Stimulated activated CD8-positive, alpha-beta memory T cell treated with anti-CD3 and anti-CD28 coated beads, Interleukin-4, amount 100 ng/mL, for 1 hour (primary cell): ENCODE measurements at places on chromosomes 3 and 15.

DNA sequence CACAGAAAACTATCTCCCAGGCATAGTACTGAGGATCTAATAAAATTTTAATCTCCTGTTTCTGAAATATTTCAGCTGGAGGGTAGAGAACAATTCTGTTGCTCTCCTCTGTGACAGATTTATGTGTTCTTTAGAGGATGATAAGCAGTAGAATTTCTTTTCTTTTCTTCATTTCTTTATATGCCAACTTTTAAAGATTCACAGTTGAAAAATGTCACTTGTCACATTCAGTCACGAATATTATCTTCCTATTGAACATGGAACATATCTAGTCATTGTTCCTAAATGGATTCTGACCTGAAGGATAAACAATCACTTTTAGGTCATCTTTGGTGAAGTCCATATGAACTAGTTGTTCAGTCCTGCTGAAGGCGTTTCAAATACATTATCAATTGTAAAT, 585.5 kb upstream of the DPPA4 start:
- no peak for DNase-seq

DNA sequence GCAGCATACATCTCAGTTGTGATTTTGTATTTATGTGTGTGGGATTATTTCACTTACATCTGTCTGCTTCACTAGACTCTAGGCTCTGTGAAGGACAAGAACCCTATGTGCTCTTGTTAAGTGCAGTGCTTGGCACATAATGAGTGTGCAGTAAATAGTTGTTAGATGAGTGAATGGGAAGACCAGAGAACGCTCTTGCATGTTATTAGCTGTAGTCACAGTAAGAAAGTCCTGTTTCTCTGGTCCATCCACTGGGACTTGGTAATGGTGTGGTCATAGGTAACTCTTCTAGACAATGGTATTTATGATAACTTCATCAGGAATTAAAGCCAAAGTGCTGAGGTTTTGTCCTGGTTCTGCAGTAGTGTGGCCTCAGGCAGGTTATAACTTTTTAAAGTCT, 1.4 kb upstream of the AQP9 start:
- no peak for DNase-seq

DNA sequence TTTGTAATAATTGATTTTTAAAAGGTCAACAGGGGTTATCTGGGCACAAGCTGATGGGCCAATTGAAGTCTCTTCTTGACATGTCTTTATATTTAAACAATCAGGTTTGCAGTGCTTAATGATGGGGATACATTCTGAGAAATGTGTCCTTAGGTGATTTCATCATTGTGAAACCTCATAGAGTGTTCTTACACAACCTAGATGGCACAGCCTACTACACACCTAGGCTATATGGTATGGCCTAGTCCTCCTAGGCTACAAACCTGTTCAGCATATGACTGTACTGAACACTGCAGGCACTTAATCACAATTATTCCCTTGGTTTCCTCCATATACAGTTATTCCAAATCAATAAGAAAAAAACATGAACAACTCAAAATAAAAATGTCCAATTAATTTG, 75.8 kb downstream of the IQSEC1 start:
- DNase-seq, result no peak

GRCh38 chr15:31345606-31346366, 19.2 kb downstream of the KLF13 start:
- DNase-seq, result no peak

- no peak for DNase-seq
Measured at GRCh38 chr15:63051156-63052066, 8.9 kb downstream of the TPM1 start.

GRCh38 chr3:55687526-55687925, 200.4 kb upstream of the WNT5A start:
- no peak for DNase-seq

GRCh38 chr3:27074914-27075313, 294.3 kb downstream of the NEK10 start:
- DNase-seq, result no peak

DNA sequence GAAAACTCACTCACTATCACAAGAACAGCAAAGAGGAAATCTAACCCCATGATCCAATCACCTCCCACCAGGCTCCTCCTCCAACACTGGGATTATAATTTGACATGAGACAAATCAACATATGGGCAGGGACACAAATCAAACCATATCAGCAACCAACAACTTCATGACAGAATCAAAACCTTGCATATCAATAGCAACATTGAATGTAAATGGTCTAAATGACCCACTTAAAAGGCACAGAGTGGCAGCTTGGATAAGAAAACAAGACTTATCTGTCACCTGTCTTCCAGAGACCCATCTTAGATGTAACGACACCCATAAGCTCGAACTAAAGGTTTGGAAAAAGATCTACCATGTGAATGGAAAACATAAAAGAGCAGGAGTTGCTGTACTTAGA, 40.8 kb downstream of the HDGFL3 start:
- no peak for DNase-seq

- DNase-seq, result no peak
Measured at GRCh38 chr15:29403772-29404171, 134.2 kb upstream of the NSMCE3 start.

- no peak for DNase-seq
Measured at GRCh38 chr3:109803274-109803673, 465.9 kb upstream of the DPPA4 start.

DNA sequence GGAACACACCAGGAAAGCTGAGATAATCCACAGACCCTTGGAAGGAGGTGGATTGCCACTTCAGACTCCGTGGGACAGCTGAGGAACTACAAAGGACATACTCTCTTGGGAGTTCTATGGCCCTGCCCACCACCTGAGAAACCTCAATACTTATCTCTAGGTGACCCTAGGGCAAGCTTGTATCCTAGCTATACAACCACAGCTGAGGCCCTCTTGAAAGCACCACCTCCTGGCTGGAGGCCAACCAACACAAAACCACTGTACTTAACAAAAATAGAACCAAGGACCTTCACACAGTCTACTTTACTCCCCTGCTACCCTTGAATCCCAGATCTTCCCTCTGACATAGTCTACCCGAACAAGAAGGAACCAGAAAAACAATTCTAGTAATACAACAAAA, 60.7 kb upstream of the TRIM42 start:
- DNase-seq, result no peak

DNA sequence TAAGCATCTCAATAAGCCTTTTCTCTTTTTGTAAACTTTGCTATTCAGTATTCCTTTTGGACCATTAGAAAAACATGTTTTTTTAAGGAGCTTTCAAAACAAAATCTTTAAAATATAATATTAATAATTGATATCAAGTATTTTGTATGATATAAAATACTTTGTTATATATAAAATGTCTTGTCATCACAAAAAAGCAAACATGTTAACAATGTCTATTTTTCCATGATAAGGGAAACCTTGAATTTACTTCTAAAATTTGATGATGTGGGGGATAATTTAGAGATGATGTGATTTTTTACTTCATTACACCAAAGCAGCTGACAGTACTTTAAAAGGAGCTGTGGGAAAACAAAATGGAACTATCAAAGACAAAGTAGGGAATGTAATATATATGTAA, 887.7 kb downstream of the SI start:
- no peak for DNase-seq

DNA sequence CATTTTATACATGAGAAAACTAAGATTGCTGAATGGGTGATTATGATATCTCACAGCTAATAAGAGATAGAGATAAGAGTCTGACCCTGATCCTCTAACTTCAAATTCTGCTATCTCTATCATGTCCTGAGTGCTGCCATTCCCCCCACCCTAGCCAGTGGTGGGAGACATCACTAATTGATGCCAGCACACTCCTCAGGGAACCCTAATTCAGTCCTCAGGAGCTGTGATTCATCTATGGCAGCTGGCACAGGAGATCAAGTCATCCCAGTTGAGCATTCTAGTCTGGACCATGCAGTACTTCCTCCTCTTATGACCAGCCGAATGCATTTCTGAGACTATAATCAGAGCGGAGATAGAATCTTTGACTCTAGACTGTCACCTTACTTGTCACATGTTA, 71.9 kb downstream of the SYNM start:
- no peak for DNase-seq

- no peak for DNase-seq
Measured at GRCh38 chr3:106114220-106114619, 245.4 kb upstream of the CBLB start.

- DNase-seq, result no peak
Measured at GRCh38 chr3:81823882-81824395, 62.5 kb upstream of the GBE1 start.

- no peak for DNase-seq
Measured at GRCh38 chr15:57213862-57214261, 162.4 kb upstream of the CGNL1 start.

- no peak for DNase-seq
Measured at GRCh38 chr3:45601156-45601555, 6.6 kb downstream of the LIMD1 start.

GRCh38 chr3:29655015-29655747, 374.3 kb downstream of the RBMS3 start:
- DNase-seq, result no peak

GRCh38 chr15:45023659-45024225, 747 bp downstream of the SORD start:
- DNase-seq, result no peak

DNA sequence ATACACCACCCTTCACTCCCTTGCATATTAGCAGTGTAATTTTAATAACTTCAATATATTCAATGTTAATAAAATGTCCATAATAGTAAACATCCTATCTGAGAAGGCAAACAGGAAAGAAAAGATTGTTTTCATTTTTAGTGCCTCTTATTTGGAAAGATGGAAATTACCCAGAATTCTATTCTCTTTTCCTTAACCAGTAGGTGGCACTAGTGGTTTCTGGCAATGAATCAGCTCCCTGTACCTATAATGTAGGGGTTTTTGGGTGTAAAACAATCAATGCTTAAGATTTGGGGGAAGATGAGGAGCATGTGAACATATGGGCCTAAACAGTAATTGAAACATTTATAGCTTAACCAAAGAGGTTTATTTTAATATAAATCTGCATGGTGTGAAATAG, 5.7 kb upstream of the SEMA6D start:
- no peak for DNase-seq

GRCh38 chr15:31308185-31308639, 18.4 kb upstream of the KLF13 start:
- DNase-seq, result no peak

GRCh38 chr15:57537072-57537471, 54.6 kb upstream of the MYZAP start:
- no peak for DNase-seq

DNA sequence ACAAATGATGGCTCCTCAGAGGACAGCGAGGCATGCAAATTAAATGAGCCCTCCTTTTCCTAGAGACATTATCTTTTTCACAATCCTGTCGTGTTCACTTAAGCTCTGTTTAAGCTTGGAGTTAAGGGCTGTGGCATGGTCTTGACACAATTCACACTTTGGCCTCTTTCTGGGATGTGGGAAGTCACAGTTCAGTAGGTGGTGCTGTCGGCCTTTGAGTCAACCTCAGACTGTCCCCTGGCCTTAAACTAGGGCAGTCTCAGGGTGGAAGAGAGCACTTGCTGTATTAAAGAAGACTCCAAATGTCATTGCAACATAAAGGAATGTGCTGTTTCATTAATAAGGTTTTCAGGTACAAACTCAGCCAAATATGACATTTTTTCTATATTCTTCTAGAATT, 351.0 kb downstream of the MCTP2 start:
- DNase-seq, result no peak

DNA sequence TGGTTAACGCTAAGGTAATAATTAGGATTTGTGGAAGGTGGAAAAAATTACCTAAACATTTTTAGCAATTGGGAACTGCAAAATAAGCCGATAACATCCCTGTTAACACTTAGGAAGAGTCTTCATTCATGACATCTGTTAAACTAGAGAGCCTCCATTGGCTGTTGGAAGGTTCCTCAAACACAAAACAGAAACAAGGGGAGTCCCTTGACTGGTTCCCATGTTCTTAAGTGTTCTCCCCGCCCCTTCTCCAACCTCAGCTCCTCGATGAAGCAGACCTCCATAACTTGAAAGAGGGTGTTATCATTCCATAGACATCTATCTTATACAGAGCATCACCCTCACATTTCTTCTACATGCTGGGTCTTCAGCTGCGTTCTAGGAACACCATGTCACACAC, 2.5 kb downstream of the SLC22A13 start:
- no peak for DNase-seq

DNA sequence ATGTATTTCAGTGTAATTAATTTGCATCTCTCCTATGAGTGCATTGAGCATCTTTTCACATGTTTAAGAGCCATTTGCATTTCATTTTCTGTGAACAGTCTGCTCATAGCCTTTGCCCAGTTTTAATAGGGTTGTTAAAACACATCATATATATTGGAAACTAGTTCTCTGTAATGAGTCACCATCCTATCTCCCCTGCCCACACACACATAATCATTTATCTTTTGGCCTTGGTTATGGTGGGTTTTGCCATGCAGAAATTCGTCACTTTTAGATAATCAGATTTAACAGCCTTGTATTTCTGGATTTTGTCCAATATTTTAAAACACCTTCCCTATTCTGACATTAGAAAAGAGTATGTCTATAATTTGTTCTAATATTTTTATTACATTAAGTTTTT, 11.9 kb upstream of the CHRM5 start:
- DNase-seq, result no peak

DNA sequence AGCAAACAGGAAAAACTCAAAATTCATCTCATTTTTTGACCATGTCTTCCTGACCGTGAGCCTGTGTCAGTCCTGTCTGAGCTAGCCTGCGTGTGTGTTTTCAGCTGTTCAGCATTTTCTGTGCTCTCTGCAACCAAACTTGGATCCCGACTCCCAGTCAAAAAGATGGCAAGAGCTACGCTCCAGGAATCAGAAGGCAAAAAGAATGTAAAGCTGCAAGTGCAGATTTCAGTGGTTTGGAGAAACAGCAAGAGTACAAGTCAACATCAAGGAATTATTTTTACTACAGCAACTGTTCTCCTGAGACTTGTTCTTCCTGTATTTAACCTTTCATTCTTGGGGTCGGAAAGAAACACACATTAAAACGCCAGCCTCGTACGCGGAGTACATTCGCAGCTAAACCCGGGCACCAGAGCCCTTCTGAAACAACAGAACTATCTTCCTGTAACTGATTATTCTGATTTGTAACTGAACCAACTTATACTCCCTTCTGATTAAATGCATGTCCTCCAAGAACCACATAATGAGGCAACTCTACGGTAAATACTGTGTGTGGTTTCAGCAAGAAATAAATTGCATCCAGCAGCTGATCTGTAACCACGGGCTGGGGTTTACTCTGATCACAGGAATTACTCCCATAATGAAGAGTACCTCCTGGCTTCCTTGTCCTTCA, 107.4 kb downstream of the LRIG1 start:
- no peak for DNase-seq

DNA sequence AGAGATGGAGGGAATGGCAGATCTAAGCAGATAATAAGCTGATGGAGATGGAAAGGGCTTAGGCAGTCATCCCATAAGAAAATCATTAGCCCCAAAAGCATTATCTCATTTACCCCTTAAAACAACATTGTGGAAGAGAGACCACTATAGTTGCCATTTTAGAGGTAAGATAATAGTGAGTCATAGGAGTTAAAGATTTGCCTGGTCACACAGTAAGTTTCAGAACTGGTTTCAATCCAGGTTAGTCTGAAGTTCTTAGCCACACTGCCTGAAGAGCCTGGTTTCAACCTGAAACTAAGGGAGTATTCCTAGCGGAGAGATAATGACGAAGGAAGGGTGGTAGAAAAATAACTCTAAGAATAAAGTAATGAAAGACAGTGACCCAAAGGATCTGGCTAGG, 13.0 kb upstream of the UBR1 start:
- DNase-seq, result no peak
